Retina (tissue), 1 donor: ENCODE measurements at places on chromosomes 12 and 14.

- DNase-seq, result no peak
These were observed 34.7 kb upstream of the CDKN3 start for GRCh38 chr14:54362089-54362504.

DNA sequence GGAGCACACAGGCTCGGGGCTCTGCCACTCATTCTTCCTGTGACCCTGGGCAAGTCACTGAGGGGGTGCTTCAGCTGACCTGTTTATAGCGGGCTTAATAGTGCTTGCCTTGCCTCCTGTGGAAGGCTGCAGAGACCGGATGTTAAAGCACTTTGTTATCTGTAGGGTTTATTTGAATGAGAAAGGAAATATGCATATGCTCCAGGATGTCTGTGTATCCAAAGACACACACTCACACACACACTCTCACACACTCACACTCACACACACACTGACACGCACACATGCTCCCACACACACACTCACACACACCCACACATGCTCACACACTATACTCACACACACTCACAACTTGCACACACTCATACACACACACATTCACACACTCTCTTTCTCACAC is 56.1 kb upstream of the DDX11 start:
- DNase-seq, result no peak

DNA sequence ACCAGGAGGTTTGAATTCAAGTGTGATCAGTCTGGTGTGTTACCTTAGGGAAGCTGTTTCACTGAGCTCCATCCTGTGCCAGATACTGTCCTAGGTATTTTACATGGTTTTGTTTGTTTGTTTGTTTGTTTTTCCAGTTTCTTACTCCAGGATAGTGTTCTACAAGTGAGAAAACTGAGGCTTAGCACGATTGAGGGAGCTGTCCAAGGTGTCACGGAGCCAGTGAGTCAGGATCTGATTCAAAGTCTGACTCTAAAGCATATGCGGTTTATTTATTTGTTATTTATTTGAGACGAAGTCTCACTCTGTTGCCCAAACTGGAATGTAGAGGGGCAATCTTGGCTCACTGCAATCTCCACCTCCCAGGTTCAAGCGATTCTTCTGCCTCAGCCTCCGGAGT is 79.7 kb upstream of the GNG2 start:
- no peak for DNase-seq

DNA sequence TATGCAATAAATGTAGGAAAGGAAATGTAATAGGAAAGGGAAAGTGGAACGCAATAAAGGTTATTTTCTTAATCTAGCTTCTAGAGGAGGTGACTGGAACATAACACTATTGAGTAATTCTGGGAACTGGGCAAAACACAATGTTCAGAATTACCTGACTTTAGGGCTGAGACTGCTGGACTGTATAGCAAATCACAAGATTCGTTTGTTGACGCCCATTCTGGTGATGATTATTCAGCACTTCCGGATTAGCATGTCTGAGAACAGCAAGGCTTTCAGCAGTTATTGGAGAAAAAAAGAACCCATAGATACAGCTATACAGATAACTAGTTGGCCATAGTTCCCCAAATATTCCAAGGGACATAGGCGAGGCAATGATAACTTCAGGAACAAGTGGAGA is 2.3 kb upstream of the KLRD1 start:
- no peak for DNase-seq

GRCh38 chr14:54085232-54085761 is 128.7 kb upstream of the BMP4 start:
- DNase-seq, result no peak
